ENCODE measurements at places on chromosomes 6 and 20.

DNA sequence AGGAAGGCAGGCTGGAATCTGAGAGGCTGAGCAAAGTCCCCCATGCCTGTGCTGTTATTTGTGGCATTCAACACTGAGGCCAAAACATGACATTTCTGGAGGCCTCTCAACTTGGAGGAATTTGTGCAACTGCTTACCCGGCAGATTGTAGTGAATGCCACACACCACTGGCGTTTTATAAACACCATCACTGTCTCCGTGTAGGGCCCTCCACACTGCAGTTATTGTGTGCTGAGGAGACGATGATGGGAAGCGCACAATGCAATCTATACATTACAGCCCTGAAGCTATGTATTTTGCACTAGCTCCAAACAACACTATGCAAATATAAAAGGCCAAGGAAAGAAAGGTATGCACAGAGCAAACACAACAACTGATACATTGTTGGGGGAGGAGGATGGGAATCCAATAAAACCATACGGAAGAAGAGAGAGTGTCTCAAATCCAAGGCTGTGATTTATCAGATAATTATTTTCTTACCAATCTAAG, 106.5 kb downstream of the SMLR1 start:
- DNase-seq = no peak

GRCh38 chr6:77371748-77372147, 91.5 kb downstream of the HTR1B start:
- DNase-seq = no peak

GRCh38 chr6:84135291-84135690, 92.2 kb downstream of the CEP162 start:
- DNase-seq = no peak

DNA sequence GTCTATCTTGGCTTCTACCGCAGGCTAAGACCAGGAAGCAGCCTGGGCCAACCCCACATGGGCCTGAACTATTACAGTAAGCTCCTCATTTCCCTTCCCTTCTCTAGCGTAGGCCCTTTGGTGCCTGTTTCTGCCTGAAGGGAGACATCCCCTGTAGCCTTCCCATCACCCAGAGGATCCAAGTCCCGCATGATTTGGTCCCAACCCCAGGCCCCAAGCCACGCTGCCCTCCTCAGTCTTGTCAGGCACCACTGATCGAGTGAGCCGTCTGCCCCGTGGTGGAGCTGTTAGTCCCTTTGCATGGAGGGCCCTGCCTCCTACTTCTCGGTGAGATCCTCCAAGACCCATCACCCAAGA, 46.4 kb downstream of the EBF4 start:
- DNase-seq = no peak

DNA sequence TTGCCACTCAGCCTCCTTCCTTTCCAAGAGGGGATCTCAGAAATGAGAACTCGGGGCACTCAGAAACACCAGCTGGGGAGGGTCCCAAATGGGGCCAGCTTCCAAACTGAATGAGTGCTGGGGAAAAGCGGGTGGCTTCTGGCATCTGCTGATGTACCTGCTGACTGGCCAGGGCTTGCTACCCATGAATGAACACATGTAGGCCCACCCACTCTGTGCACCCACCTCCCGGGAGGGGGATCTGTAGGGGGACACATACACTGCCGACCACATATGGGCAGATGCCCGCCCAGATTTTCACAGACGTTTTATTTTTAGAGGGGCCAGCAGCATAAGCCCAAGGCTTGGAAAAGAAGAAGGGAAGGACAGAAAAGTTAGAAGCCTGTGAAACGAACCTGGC, 231.9 kb upstream of the RNF24 start:
- no peak for DNase-seq

GRCh38 chr6:79446006-79446405, 91.2 kb downstream of the LCA5 start:
- no peak for DNase-seq

- DNase-seq = no peak
These were observed 395.3 kb downstream of the PREX1 start for GRCh38 chr20:48432494-48432832.

GRCh38 chr6:125754566-125754965, 5.1 kb downstream of the HEY2 start:
- DNase-seq = no peak

GRCh38 chr6:107576852-107577251, 86.9 kb downstream of the SOBP start:
- no peak for DNase-seq

GRCh38 chr6:95352064-95352795, 225.1 kb upstream of the MANEA start:
- DNase-seq = no peak

DNA sequence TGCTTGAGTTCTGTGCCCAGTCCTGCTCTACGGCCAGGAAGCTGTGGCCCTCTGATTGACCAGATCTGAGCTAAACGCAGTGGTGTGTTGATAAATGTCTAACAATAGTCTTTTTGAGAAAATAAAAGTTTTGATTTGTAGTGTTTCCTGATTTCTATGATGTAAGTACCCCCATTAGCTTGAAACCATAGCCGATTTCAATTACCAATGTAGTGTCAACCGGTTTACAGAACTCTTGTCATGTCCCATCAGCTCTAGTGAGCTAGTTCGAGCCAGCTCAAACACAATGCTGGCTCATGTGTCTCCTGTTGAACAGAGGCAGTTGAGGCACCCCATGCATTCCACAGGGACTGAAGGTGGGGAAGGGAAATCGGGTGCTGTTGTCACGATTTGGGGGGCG, 56.7 kb upstream of the ZMYND8 start:
- no peak for DNase-seq

DNA sequence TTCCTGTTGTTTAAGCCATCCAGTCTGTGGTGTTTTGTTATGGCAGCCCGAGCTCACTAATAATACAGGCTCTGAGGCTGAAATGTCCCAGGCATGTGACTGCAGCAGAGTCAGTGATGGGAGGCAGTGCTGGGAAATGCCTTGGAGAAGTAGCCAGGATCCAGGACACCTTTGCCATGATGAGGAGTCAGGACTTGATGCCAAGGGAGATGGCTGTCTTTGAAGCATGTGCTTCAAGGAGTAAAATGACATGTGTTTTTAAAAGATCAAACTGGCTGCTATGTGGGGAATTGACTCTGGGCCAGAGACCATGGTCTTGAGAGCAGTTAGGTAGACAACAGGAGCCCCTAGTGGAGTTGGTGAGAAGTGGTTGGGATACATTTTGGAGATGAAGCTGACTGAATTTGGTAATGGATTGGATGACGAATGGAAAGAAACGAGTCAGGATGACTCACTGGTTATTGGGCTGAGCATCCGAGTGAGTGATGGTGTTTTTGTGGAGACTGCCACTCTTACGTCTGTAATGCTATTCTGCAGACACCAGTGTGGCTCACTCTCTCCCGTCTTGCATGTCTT, 322.2 kb downstream of the PLCB1 start:
- DNase-seq = no peak

Data from NCI-H2081 (cell line).